Activated T-cell treated with anti-CD3 and anti-CD28 coated beads, Interleukin-2, amount 50 U/mL, for 48 hours (primary cell): ENCODE measurements at places on chromosomes 3 and 15.
A peak's percentile ranks its signal among the peaks of the same experiment; 100 is the strongest.

- no peak for DNase-seq
Observed at GRCh38 chr3:30457726-30458125, 148.7 kb upstream of the TGFBR2 start.

DNA sequence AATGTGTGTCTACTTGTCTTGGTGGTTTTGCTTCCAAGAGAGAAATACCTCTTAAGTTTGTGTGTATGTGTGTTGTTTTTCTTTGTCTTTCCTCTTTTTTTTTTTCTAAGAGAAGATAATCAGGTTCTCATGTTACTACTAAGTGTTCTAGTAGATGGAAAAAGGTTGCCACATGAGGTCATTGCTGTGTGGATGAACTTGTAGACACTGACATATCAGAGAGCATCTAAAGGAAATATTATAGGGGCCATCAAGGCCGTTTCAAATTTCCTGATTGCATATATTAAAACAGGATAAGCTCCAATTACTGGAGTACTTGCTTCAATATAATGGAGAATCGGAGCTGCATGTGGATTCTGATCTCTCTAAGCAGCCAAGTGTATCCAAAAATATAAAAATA is 747.5 kb downstream of the NR2F2 start:
- no peak for DNase-seq

GRCh38 chr3:190519886-190520285 is 6.0 kb downstream of the IL1RAP start:
- DNase-seq: no peak

DNA sequence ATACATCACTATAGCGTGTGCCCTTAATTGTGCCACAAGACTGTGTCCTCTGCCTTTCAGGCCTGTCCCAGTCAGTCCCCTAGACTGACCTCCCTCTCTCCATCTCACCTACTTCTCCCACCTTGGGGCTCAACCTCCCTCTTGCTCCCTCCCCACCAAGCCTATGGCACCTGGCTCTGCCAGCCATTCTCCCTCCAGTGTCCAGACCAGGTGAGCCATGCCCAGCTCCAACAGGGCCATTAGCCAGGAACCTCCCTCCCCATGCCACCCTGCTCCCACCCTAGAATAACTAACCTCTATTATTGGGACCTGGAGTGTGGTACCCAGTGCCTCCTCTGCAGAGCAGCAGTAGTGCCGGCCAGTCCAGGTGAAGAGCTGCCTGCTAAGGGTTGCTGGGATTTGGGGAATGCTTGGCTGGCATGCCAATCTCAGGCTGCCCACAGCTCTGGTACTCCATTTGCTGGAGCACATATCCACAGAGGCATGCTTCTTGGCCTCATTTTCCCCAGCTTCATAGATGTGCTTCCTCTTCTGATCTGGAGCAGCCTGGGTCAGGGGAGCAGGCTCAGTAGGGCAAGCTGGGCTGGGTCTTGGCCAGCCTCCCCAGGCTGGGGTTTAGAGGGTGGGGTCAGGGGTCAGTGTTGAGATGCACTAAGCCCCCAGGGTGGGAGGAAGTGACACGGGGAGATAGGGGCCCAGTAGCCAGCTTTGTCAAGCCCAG is 38.8 kb downstream of the SAXO2 start:
- DNase-seq: peak; percentile 9

DNA sequence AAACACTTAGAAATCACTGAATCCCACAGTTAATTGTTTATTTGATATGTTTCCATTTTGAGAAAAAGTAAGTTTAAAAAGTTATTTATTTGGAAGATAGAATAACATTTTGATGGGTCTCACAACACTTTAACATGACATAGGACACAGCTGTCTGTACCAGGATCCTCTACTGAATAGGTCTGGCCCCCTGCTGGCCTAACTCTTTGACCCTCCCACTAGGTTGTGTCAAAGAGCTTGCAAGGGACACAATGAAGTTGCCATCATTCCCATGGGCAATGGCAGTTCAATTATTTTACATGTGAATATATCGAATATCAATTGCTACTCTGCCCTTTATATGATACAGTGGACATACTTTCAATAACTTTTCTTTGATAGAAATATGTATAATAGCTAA is 138.9 kb downstream of the EPHA3 start:
- no peak for DNase-seq

GRCh38 chr15:92955706-92956105 is 55.6 kb downstream of the CHD2 start:
- no peak for DNase-seq

GRCh38 chr3:149975919-149976318 is 5.2 kb upstream of the PFN2 start:
- DNase-seq: no peak

DNA sequence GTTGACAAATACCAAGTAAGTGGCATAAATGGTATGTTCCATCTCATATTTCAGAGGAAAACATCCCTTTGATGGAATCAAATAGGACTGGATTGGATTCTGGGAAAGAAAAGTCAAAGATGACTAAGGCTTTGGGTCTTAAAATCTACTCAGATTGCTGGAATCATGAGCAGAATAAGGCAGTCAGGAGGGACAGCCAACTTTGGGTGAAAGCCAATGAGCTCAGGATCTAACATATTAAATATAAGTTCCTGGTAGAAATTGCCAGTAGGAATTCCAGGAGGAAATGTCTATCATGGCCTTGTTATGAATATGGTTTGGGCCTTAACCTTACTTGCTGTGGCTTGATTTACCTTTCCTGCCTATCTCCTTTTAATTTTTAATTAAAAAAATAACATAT is 55.3 kb downstream of the ISL2 start:
- no peak for DNase-seq

GRCh38 chr15:92098869-92099268 is 245.4 kb downstream of the SLCO3A1 start:
- no peak for DNase-seq

DNA sequence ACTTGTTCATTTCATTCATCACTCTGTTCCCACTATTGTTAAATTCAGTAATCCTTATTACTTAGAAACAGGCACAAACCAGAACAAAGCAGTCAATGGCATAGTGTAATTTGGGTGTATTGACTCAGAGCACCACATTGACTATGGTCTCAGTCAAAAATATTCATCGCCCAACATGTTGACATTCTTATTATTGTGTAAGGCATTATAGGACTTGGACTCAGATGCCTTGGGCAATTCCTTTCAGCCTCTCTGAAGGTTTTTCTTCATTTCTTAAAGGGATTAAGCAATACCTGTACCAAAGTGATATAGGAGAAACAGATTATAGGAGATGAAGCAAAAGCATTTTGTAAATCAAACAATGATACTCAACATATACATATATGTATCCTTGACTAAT is 114.7 kb upstream of the BHLHE40 start:
- DNase-seq: no peak

GRCh38 chr3:58173669-58174398 is 36.9 kb downstream of the DNASE1L3 start:
- DNase-seq: peak; percentile 43
